SK-MEL-5 (cell line): ENCODE measurements at places on chromosomes 1 and 21.

- DNase-seq: no peak
Observed at GRCh38 chr21:42258885-42259407, 40.0 kb downstream of the ABCG1 start.

DNA sequence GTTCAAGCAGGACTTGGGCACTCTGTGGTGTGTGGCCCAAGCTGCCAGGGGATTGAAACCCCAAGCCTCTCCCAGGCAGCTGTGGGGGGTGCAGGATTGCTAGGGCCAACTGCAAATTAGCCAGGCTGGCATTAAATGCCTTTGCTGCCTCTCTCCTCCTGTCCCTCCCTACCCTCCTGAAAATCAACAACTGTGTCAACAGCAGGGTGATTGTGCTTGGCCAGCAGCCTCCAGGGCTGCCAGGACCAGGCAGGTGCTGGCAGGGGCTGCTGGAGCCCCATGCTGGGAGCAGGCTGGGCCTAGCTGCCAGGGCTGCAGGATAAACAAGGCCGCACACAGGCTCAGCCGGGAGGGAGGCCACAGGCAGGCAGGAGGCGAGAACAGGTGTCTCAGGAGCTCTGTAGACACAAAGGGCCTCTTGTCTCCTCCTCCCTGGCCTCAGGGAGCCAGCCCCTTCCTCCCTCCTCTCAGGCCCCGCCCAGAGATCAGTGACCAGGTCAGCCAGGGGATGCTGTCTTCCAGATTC, 11.4 kb downstream of the SOX13 start:
- DNase-seq: no peak

DNA sequence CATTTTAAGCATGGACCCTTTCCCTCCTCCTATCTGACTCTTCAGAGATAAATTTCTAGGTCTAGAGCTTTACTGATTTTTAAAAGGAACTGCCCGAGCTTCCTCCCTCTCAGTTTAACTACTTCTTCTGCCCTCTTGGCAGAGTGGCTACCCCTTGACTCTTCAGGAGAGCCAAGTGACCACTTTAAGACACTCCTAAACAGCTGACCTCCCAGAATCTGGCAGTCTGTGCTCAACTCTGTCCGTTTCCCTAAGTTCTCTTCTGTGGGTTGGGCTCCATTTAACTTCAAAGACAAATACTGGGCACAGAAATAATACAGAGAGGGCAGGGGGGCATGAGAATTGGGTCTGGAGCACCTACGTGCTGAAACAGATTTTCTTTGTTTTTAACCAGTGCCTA, 196.3 kb upstream of the FOXD3 start:
- DNase-seq: no peak

- no peak for DNase-seq
Observed at GRCh38 chr1:27017207-27017606, 4.6 kb upstream of the TENT5B start.

- DNase-seq: no peak
Observed at GRCh38 chr1:204829133-204829825, 41.4 kb upstream of the NFASC start.

DNA sequence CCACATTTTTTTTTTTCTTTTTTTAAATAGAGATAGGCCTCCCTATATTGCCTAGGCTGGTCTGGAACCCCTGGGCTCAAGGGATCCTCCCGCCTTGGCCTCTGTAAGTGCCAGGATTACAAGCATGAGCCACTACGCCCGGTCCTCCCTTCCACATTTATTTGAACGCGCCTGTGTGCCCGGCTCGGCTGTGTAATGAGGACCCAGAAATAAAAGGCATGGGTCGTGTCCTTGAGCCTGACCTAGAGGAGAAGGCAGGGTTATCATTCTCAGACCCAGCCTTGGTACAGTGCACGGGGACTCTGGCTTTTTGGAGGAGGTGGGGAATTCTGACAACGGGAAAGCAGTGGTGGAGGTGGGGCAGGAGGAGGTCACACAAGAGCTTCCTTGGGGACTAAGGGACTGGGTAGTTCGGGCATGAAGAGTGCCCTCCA, 841 bp downstream of the CENPF start:
- peak; percentile 31 for DNase-seq

GRCh38 chr1:115666702-115667101, 24.9 kb downstream of the VANGL1 start:
- DNase-seq: no peak

DNA sequence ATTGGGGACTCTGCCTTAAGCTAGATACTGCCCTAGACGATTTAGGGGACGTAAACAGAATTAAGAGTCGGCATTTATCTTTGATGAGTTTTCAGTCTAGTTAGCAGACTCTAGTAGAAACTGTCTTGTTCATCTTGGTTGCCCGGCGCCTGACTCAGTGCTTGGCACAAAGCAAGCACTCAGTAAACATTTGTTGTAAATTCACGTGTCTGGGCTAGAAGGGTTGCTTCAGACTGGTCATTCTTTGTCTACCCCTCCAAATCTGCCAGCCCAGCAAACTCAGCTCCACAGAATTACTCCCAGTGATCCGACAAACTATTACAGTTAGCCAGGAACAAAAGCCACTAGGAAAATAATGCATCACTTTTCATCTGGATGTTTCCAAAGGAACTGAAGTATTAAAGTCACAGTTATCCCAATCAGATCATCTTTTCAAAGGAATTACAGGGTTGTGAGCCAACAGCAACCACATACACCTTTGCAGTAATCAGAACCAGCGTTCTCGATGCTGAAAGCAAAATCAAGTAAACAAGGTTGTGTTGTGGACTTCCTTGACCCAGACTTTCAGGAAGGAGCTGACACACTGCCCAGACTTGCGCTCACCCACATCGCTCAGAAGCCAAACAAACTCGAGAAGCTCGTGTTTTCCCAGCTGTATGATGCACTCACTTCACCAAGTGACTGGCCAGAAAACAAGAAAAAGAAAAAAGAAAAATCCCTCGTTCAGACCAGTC, 66.5 kb upstream of the GADD45A start:
- DNase-seq: no peak

GRCh38 chr1:113983391-113983790, 4.1 kb downstream of the OLFML3 start:
- DNase-seq: no peak

- DNase-seq: no peak
Observed at GRCh38 chr1:222068937-222069336, 327.0 kb upstream of the DUSP10 start.

DNA sequence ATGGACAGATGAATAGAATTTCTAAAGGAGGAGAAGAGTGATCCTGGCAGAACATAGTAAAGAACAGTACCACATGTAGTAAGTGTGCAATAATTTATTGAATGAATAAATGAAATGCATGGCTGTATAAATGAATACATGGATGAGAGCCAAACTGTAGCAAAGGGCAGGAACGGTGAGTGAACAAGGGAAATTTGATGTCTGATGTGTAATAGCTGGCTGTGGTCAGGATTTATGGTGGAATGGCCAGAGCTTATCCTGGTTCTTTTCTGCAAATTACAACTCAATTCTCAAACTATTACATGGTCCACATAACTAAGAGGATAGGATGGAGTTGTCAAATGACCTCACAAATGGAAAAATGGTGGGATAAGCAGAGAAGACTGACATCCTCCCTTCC, 43.2 kb upstream of the ARHGAP29 start:
- DNase-seq: no peak

DNA sequence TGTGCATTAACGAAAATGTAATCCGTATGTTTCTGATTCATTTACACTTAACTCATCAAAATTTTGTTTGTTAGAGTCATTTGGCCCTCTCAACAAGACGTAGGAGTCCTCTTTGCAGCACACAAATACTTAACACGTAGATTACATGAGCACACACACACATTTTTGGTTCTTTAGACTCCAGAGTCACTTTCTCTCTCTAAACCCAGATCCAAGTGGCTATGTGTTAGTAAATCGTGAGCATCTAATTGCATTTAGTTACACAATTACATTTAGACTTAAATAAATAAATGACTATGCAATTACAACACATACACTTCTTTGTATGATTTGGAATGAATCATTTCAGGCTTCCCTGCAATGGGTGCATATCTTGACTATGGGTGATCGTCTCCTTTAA, 109.0 kb upstream of the GREM2 start:
- no peak for DNase-seq

- no peak for DNase-seq
Observed at GRCh38 chr1:12410351-12410750, 180.5 kb downstream of the VPS13D start.

DNA sequence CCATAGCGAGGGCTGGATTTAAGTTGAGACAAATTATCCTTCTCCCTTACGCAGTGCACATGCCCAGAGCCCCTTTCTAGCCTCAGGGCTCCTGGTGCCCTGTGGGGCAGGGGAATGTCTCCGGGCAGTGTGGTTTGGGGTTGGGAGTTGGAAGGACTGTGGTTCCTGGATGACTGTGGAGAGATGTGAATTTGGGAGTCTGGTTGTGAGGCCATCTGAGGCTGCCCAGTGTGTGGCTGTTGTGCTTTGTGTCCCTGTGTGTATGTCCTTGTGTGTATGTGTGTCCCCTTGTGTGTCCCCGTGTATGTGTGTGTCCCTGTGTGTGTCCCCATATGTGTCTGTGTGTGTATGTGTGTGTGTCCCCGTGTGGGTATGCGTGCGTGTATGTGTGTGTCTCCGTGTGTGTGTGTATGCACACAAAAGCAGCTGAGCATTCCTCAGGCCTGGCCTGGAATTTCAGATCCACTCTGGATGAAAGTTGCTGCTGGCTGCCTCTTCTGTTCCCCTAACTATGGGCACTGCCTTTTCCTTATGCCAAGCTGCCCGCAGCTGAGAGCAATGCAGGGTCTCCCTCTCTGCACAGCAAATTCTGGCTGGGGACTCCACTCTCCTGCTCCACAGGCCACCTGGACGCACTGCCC, 65.4 kb downstream of the UBIAD1 start:
- DNase-seq: no peak

- DNase-seq: no peak
Observed at GRCh38 chr1:10242811-10243210, 32.4 kb downstream of the KIF1B start.

GRCh38 chr1:223030871-223031400, 112.1 kb downstream of the TLR5 start:
- DNase-seq: no peak

DNA sequence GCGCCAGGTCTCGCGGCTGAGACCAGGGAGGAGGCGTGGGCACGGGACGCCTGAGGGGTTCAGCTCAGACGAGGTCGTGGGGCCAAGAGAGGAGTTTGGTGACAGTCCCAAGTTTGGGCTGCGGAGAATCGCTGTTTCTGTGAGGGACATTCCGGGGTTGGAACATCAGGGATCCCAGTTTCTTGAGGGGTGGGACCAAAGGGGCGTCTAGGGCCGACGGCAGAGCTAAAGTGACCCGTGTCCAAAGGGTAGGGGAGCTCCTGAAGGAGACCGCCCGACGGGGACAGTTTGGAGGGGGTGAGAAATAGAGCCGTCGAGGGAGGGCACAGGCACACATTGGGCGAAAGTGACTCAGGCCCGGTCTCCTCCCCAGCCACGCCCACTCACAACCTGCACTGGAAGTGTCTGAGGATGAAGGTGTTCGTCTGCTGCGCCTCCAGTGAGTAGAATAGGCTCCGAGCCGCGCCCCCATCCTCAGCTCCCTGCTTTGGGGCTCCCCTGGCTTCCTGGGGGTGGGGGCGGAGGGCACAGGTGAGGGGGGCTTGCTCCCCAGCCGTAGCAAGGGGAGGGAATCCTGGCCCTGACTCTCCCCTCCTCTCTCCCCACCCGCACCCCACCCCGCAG, 7.0 kb downstream of the EFNA3 start:
- peak; percentile 57 for DNase-seq

GRCh38 chr1:116107371-116107770, 3.8 kb upstream of the MAB21L3 start:
- no peak for DNase-seq

- DNase-seq: no peak
Observed at GRCh38 chr1:202658769-202659168, 51.5 kb downstream of the SYT2 start.

DNA sequence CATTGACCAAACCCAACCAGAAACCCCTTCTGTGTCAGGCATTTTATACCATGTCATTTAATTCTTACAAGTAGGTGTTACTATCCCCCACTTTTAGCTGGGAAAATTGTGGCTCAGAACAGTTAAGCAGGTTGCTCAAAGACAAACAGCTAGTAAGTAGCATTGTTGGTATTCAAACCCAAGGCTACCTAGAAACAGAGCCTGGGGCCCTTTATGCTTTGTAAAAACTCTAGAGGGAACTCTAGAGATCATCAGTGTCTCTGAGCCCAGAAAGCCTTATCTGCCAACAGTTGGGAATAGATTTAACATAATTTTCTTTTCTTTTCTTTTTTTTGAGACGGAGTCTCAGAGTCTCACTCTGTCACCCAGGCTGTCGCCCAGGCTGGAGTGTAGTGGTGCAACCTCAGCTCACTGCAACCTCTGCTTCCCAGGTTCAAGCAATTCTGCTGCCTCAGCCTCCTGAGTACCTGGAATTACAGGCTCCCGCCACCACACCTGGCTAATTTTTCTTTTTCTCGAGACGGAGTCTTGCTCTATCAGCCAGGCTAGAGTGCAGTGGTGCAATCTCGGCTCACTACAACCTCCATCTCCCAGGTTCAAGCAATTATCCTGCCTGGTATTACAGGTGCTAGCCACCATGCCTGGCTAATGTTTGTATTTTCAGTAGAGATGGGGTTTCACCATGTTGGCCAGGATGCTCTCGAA, 48.5 kb upstream of the OSBPL9 start:
- no peak for DNase-seq

DNA sequence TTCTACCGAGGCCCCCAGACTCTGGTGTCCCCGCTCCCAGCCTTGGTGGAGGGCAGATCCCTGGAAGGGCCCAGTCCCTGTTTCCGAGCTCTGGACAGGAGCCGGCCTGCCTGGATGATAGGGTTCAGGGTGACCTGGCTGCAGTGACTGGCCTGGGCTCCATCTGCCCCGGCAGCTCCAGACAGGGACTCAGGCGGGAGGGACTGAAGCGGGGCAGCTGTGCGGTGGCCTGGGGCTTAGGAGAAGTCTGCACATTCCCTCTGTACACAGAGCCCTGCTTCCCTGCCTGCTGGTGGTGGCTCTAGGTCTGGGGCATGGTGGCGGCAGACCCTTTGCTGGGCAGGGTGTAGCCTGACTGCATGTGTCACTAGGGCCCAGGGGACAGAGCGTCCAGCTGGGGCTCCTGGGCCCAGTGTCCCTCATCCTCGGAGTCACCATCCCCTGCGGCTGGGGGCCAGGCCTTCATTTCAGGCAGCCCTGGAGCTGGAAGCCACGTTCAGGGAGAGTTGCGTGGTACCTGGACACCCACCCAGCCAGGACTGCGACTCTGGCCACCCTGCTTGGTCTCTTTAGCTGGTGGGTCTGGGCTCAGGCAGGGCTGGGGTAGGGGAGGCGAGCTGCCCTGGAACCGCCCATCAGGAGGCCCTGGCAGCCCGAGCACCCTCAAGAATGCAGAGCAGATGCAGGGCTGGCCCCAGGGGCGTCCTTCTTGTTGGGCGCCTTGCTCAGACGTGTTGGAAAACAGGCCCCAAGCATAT, 9.6 kb downstream of the ARHGEF16 start:
- DNase-seq: no peak

DNA sequence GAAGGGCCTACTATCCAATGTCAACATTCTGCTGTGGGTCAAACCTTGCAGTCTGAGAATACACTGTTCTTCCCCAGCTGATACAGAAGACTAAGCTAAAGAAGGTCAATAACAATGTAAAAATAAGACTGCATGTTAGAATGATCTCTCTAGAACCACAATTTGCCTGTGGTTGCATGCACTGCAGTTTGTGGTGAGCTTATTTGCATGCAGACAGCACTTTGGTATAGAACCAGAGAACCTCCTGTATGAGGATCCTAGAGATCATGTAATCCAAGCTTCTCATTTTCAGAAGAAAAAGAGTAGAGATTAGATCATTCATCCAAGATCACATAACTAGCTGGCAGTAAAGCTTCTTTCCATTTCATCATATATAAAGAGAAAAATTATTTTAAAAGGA, 15.8 kb downstream of the SYNJ1 start:
- no peak for DNase-seq

GRCh38 chr1:108669679-108670078, 8.8 kb upstream of the HENMT1 start:
- no peak for DNase-seq
